ENCODE measurements at places on chromosomes 13 and 19.

DNA sequence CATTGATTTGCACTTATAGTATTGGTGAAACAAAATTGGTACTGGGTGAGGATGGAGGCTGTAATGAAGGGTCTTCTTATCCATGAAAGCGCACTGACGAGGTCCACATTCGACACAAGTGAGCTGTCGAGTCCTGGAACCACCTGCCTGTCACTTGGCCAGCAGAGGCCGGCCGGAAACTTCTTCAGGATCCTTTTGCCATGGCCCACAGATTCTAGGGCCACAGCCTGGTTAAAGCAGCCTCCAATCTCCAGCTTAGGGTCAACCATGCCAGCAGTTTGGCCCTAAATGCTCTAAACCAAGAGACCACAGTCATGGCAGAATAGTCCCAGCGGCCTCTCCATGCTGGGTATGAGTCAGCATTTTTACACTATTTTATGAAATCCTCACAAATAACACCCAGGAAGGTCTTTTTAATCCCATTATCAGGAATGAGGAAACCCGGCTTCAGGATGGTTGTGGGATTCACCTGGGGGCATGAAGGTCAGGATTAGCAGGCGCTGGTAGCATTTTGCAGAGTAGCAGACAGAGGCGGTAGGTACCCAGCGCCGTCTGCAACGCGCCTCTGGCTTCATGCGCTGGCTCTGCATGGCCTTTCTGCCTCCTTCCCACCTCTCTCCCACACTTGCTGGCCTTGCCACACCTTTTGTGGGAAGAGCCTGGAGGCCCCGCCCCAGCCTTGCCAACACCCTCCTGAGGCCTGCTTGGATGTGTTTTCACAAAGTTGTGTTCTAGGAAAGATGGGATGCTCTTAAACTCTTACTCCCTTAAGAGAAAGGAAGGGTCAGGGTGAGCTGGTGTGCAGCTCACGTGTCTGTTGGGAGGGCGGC, 15.2 kb downstream of the GAS6 start:
- H3K4me3 ChIP-seq: no peak overlapping the region
- no peaks in the 10 kb centered on the region for H3K27me3 ChIP-seq
- DNase-seq: no peak
- no peak overlapping the region for H3K27ac ChIP-seq
- peaks cover 20% of the 10 kb centered on the region for H3K4me1 ChIP-seq

DNA sequence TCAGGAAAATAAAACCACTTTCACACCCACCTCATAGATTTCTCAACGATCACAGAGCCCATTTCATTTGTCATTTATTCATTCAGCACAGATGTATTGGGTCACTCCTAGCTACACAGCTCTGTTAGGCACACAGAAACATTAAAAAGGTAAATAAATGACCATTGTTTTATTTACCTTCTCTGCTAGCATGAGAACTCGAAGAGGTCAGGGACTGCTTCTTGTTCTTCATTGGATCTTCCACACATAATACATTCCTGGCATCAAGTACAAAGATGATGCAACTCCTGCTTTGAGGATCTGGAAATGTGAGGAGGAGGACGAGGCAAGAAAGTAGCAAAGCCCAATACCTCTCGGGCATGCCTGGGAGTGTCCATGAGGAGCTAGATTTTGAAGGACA, 168.1 kb downstream of the RBM26 start:
- no peak overlapping the region for H3K4me3 ChIP-seq
- H3K27ac ChIP-seq: no peak overlapping the region

DNA sequence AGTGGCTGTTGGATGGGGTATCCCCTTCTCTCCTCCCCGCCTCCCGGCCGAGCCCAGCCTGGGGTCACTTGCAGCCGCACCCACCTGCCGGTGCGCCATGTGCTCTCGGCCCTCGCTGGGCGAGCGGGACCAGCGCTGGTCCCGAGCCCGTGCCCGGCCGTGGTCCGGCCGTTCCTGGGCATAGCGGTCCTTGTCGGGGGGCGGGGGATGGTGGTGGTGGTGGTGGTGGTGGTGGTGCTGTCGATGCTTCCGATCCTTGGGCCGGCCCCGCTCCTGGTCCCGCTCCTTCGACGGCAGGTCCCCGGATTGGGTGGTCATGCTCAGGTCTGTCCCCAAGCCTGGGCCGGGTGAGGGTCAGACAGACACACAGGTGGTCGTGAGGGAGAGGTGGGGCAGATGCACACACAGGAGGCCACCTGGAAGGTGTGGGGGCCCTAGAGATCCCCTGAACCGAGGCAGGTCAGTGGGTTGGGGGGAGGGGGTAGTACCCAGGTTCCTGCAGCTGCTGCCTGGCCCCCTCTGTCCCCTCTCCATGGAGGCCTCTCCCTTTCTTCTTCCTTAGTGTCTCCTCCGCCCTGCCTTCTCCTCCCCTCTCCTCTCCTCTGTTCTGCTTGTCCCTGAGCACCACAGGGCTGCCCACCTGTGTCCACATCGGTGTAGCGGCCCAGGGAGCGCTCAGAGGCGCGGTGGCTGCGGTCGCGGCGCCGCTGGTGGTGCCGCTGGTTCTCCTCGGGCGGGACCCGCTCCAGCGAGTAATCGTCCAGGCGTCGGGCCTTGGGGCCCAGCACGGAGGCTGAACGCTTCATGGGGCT, 58.7 kb downstream of the IER2 start:
- peaks cover 6% of the 10 kb centered on the region for H3K4me1 ChIP-seq
- H3K27ac ChIP-seq: no peak overlapping the region
- H3K4me3 ChIP-seq: no peak overlapping the region
- H3K27me3 ChIP-seq: no peaks in the 10 kb centered on the region

GRCh38 chr19:4388337-4389063, 11.8 kb downstream of the SH3GL1 start:
- peaks cover 88% of the 10 kb centered on the region for H3K4me1 ChIP-seq
- H3K36me3 ChIP-seq: peaks cover under 1% of the 10 kb centered on the region
- peak overlapping the region; percentile 59 for H3K27ac ChIP-seq

DNA sequence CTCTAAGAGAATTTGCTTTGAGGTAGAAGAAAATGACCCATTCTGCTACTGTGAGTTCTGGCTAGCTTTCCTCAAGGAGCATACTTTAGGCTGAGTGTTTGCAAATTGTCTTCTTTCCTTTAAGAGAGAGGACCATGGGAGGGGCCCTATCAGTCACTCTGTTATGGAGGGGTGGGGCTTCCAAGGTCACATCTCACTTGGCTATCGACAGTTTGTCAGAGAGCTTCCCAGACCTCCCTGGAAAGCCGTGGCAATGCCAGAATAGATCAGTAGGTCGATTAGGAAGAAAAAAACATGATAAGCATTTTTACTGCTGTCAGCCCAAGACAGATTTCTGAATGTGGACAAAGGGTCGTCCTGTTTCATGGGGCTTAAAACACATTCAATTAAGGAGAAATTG, 93.3 kb downstream of the OXGR1 start:
- H3K4me3 ChIP-seq: no peak overlapping the region
- H3K27me3 ChIP-seq: peaks cover 5% of the 10 kb centered on the region
- no peaks in the 10 kb centered on the region for H3K36me3 ChIP-seq
- H3K27ac ChIP-seq: no peak overlapping the region
- peaks cover 20% of the 10 kb centered on the region for H3K4me1 ChIP-seq
- DNase-seq: no peak

- no peak overlapping the region for H3K27ac ChIP-seq
- H3K4me1 ChIP-seq: no peaks in the 10 kb centered on the region
- no peak for DNase-seq
- H3K27me3 ChIP-seq: no peaks in the 10 kb centered on the region
- no peak overlapping the region for H3K4me3 ChIP-seq
Measured at GRCh38 chr19:52343548-52343947, 7.5 kb downstream of the ZNF610 start.

DNA sequence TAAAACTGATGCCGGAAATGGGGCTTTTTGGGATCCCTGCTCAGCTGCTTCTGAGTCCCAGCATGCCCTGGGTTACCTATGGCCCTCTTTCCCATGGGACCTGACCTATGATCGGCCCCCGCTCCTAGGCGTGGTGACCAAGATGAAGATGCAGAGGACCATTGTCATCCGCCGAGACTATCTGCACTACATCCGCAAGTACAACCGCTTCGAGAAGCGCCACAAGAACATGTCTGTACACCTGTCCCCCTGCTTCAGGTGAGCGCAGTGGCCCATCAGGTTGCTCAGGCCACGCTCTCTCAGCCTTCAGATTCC, 1.5 kb downstream of the RPS11 start:
- no peaks in the 10 kb centered on the region for H3K27me3 ChIP-seq
- DNase-seq: no peak
- peak overlapping the region; percentile 85 for H3K4me3 ChIP-seq
- H3K27ac ChIP-seq: peak overlapping the region; percentile 97
- peaks cover 28% of the 10 kb centered on the region for H3K4me1 ChIP-seq
